Left renal cortex interstitium (tissue), 4 donors: ENCODE measurements at places on chromosomes 12 and 14.

- no peak for DNase-seq
These were observed 322.9 kb downstream of the ADGRD1 start for GRCh38 chr12:131276501-131277185.

- no peak for DNase-seq
These were observed 147.6 kb downstream of the CRADD start for GRCh38 chr12:93824514-93825500.

- peak; percentile 19 for DNase-seq
These were observed 170.5 kb downstream of the NDUFA12 start for GRCh38 chr12:94832780-94833681.

DNA sequence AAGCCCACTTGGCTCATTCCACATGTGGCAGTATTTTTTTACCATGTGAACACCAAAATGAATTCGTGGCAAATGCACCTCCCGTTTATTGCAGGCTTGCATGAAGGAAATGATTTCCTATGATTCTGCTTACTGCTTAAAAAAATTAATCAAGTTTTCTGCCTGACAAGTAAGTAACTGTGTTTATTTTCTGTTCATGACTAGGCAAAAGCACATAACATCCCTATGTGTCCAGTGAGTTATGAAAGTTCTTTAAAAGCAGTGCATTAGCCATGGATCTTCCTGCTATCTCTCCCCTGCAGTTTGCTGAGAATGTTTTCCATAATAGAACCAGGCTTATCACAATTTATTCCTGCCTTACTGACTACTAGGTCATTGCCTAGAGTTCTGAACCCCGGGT is 20.4 kb downstream of the GPR65 start:
- DNase-seq = no peak

DNA sequence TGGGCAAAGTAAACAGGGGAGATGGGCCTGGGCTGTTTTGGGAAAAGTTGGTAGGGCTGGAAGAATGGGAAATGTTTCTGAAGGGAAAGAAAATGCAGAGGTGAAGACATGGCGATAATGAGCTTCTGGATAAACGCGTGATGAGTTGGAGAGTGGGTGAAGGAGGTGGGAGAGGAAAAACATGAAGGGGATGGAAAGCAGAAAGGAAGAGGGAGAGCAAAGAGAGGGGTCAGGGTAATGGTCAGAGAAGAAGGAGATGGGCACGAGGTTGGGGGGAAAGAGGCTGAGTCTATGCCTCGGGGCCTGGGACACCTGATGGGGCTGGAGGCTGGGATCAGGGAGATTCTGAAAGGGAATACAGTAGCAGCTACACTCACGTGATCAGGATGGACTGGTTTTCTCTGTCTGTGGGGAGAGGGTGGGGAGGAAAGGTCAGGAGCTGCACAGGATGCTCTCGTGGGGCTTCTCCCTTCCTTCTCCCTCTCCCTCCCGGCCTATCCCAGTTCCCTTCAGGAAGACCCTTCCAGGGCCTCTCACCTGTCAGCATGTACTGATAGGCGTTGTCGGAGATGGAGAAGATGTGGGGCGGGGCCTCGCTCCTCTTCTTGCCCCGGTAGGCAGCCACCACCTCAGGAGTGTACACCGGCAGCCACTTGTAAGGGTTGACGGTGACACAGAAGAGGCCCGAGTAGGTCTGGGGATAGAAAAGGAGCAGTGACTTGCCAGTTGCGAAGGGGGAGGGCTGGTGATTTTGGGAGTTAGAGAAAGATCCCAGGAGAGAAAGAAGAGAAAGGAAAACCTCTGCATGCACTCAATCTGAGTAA is 3.1 kb downstream of the MYH7 start:
- no peak for DNase-seq

- no peak for DNase-seq
These were observed 88.2 kb upstream of the SLC38A2 start for GRCh38 chr12:46460682-46461210.

DNA sequence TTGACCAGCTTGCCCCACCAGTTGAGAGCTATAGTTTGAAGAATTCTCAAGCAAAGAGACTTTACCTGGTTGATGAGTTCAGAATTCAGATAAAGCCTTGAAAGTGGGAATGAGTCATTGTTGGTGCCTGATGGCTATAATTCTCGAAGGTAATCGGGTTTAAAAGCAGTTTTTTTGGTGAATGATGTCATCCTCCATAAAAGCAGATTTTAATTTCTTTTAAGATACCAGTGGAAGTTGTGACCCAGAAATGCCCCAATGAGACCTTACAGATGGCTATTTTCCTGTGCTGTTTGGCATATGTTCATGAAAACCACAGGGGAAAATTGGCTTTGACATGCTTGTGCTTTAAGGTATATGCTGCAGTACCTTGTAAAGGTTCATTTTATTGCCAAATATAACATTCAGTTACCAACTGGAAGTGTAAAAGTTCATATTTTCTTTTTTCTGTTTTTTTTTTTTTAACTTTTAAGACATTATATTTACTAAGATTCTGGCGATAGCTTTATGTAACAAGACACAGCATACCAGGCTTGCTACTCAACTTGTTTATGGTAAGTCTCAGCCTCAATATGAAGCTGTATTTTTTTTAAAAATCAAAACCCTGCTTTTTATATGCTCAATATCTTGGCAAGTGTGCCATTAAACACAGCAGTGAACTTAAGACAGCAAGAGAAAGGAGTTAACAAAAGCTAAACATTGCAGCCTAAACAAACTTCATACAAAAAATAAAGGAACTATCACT is 119.3 kb downstream of the LMNTD1 start:
- no peak for DNase-seq

DNA sequence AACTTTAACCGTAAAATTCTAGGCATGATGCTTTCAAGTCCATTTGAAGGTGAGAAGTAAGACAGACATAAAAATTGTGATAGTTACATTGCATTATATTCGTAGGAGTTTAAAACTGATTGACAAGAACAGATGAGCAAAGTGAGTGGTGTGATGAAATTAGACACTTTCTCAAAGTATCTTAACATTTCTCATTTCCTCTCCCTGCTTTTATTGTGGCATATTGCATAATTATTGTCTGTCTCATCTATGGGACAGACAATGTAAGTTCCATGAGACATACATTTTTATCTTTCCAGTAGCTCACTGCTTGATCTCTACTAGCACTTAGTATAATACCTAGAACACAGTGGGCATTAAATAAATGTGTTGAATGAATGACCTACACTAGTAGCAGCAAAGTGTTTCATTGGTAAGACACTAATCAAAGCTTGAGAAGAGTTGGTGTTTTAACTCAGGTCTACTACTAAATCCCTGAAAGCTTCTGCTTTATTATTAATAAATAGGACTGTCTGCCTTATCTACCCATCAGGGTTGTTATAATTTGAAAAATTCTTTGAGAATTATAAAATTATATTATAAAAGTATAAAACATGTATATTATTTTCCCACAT is 19.0 kb downstream of the A2M start:
- DNase-seq = no peak

DNA sequence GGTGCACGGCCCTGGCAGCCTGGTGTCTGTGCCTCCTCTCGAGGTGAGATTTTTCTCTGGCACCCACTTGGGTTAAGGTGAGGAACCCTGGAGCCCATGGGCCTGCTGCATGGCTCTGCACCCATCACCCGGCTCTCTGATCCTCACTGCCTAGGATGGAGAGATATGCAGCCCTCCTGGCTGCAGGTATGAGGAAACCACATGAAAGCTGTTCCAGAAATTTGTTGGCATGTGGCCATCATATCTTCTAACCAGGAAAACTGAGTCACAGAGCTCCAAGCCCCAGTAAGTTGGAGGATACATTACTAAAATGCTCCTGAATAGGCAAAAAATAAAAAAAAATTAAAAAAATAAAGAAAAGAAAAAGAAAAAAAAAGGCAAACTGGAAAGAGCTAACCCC is 39.3 kb upstream of the DDX11 start:
- no peak for DNase-seq

DNA sequence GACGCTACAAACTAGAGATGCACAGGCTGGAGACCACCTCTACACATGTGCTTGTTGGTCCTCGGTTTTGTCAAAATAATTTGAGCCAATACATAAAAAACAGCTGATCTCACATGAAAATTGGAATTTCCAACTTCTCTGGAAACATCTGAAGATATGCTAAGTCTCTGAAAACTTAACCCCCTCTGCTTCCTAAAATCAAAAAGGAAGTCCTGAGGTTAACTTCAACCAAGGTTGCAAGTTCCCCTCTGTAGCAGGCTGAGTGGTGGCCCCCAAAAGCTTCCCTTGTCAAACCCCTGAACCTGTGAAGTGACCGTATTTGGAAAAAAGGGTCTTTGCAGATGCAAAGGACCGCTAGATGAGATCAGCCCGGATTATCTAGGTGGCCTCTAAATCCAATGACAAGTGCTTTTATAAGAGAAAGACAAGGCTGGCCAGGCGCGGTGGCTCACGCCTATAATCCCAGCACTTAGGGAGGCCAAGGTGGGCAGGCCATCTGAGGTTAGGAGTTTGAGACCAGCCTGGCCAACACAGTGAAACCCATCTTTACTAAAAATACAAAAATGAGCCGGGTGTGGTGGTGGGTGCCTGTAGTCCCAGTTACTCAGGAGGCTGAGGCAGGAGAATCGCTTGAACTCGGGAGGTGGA is 32.0 kb upstream of the VPS37B start:
- DNase-seq = no peak
